Motor neuron (in vitro differentiated cells): ENCODE measurements at places on chromosomes 12 and 14. TPM values are rescaled to one million over a fixed set of nuclear protein-coding genes. Genes with fewer than 3 reads are reported as not detected.

The ESRRB gene
- total RNA-seq, result 1.9 TPM in 2 replicates

The MIP gene
- 2.7 and 3.6 TPM in 2 replicates for total RNA-seq

The LBHD2 gene
- not detected in 2 replicates for total RNA-seq

The C12orf43 gene
- total RNA-seq, result 9.6 and 10.3 TPM in 2 replicates

The NAV3 gene
- total RNA-seq, result 92.5 and 93.3 TPM in 2 replicates

DNA sequence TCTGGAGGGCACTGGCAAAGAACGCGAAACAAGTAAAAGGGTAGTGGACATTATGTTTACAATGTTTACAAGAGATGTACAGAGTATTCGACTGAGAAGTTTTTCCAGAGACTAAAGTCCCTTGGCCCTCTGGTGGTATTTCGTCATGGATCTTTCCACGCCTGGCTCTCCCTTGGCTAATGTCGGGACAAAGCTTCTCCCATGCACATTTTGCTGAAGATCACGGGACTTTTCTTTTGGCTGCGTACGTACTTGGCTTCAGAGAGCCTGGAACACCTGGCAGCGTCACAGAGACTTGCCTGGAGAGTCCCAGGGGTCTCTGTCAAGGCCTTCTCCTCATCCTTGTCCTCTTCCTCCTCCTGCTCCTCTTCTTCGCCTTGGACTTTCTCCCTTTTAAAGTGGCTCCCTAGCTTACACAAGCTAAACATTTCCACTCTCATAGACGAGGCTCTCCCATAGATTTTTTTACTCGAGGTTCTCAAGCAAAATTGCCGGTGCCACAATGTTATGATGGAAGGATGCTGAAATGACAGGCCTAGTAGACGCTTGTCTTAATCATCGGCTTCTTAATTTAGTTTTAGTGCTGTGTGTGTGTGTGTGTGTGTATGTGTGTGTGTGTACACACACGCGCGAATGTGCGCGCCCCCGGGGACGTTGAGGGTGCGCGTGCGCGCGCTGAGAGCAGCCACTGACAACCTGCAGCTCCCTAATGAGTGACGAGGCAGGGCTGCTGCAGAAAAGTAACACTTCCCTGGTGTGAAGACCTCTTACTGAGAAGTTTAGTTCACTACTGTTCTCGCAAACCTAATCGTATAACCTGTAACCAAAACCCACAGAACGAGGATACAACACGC, 4.9 kb upstream of the FOXG1 start:
- ATAC-seq, result no peak

DNA sequence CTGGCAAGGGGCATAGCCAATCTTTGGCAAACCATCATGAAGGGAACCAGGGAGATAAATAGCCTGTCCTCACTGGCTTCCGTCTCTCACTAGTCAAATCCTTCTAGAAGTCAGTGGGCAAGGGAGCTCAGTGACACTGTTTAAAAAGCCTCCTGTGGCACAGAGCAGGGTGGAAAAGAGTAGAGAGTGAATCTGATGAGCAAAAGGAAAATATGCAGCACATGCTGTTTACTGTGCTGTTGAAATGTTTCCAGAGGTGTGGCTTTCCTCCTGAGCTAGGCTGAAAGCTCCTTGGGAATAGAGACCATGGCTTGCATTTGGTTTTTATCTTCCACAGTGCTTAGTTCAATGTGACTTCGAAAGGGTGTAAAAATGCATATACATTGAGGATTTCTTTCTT, 7.7 kb upstream of the DYRK2 start:
- ATAC-seq, result no peak

GRCh38 chr12:24839268-24839791, 109.6 kb downstream of the BCAT1 start:
- no peak for ATAC-seq
